ENCODE measurements at places on chromosomes 2 and 18.

DNA sequence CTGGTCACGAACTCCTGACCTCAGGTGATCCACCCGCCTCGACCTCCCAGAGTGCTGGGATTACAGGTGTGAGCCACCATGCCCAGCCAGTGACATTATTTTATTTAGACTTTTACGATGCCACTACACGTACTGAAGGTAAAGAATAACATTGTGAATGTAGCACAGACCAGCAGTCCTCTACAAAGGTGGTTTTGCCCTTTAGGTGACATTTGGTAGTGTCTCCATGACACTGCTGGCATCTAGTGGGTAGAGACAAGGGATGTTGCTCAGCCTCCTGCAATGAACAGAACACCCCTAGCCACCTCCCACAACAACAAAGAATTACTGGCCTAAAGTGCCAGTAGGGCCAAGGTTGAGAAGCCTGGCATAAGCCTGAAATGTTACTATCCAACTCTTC is 69.5 kb downstream of the MYOM1 start:
- DNase-seq = no peak

DNA sequence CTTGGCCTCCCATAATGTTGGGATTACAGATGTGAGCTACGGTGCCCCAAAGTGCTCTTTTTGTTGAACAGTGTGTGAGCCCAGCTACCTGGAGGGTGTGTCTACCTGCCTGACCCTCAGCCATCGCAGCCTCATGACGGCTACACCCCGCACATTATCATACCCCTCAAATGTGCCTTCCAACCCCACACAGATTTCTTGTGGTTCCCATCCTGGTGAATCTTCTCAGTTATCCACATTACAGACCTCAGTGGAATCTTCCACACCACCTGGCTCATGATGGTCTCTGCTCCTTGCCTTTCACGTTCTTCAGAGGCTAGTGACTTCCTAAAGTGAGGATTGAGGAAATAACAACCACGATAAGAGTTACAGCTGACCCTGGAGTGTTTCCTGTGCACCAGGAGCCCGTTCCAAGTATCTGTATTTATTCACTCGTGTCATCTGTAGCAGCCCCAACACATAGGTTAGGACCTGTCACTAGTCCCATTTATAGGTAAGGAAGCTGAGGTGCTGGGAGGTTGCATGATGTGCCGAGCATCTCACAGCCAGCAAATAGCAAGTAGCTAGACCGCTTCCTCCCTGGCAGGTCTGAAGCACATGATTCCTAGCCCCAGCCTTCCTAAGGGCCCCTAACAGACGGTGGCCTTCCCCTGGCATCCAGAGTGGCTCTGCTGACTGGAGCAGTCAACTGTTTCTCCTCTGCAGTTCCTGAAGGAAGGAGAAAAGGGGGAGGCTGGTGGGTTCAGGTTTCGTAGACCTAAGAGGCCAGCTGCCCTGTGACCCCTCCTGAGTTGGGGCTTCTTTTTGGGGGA is 47.3 kb downstream of the TCF7L1 start:
- no peak for DNase-seq

DNA sequence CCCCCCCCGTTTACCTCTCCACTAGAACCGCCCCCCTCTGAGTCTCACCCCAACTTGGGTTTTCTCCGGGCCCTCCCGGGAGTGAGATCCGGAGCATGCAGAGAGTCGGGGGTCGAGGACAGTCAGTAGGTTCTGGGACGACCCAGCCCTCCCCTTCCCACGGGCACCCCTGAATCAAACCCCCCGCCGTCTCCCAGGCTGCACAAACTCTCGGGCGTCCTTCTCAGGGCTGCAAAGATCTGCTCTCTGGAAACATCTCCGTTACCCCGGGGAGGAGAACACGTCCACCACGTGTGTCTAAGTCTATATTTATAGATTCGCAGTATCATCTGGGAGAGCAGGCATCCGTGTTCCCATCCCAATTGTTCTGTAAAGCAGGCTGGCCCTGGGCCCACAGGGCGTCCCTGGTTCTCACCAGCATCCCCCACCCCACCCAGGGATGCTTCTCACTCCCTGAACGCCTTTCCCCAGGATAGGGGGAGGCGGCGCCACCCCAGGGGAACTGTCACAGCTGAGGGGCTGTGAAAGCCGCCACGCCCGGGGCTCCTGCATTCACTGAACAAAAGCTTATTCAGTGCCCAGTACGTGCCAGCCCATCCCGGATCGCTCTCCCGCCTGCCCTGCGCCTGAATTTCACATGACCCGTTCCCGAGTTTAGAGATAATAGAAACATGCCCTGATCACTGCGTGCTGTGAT is 765 bp upstream of the DIPK1C start:
- no peak for DNase-seq

DNA sequence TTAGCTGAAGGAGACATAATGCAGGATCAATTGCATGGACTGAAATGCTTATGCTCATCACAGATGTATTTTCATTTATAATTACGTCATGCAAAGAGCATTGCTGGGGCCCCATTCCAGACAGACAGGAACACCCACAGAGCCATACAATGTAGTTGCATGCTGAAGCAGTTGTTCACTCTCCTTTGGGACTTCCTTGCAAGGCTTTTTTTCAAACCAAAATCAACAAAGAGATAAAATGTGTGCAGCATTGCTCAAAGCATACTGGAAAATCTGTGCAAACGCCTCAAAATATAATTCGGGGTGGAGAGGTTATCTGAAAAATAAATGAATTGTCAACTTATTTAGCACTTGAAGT is 463.2 kb downstream of the CDH2 start:
- DNase-seq = no peak

- no peak for DNase-seq
Observed at GRCh38 chr18:3388980-3389379, 61.0 kb upstream of the TGIF1 start.

- no peak for DNase-seq
Observed at GRCh38 chr2:229675569-229675968, 38.8 kb downstream of the DNER start.

DNA sequence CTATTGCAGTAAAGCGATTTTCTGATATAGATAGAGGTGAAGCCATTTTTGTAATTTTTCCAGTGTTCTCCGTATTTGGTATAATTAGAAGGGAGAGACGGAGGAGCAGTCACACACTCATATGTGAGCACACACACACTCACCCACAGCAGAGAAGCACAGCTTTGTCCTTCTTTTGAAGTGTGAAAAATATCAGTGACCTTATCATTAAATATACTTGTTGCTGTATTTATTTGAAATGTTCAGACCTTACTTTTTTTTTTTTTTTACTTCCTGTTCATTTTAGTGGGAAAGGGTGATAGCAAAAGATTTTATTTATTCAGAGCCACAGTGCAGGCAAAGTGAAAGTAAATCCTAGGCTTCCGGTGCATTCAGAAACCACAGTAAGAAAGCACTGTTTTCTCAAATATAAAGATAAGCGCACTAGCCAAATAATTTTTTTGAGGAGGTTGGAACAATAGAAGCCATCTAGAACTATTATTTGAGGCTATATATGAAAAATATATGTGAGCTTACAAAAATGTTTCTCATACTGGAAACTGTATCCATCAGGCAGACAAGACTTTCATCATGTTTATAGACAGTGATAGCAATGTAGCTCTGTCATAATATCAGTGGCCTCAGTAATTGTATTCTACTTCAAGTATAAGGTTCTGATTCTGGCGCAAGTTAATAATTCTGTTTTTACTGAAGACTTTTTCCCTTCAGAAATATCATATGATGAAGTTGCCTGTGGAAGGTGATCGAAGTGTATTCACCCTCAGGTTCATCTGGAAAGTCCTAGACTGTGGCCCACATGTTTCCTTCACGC is 37.2 kb downstream of the TSHZ1 start:
- no peak for DNase-seq

DNA sequence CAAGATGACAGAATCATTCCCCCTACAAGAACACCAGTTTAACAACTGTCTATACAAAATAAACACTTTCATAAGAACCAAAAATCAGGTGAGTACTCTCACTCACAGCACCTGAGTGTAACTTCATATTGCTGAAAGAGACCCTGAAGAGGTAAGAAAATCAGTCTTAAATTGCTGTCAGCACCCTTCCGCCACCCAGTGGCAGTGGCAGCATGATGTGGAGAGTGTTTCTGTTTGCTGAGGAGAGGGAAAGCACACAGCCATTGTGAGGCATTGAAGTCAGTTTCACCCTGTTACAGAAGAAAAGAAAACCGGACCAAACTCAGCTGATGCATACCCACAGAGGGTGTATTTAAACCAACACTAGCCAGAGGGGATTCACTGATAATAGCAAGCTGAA is 1240.8 kb upstream of the CRIM1 start:
- DNase-seq = no peak

- no peak for DNase-seq
Observed at GRCh38 chr2:2142345-2142744, 188.7 kb downstream of the MYT1L start.
